Activated naive CD4-positive, alpha-beta T cell (primary cell): ENCODE measurements at places on chromosomes 1 and 21.

GRCh38 chr1:182268669-182269068 lies 122.9 kb downstream of the GLUL start:
- no peak for DNase-seq

- DNase-seq, result no peak
Observed at GRCh38 chr1:55150880-55151588, 64.1 kb downstream of the USP24 start.

DNA sequence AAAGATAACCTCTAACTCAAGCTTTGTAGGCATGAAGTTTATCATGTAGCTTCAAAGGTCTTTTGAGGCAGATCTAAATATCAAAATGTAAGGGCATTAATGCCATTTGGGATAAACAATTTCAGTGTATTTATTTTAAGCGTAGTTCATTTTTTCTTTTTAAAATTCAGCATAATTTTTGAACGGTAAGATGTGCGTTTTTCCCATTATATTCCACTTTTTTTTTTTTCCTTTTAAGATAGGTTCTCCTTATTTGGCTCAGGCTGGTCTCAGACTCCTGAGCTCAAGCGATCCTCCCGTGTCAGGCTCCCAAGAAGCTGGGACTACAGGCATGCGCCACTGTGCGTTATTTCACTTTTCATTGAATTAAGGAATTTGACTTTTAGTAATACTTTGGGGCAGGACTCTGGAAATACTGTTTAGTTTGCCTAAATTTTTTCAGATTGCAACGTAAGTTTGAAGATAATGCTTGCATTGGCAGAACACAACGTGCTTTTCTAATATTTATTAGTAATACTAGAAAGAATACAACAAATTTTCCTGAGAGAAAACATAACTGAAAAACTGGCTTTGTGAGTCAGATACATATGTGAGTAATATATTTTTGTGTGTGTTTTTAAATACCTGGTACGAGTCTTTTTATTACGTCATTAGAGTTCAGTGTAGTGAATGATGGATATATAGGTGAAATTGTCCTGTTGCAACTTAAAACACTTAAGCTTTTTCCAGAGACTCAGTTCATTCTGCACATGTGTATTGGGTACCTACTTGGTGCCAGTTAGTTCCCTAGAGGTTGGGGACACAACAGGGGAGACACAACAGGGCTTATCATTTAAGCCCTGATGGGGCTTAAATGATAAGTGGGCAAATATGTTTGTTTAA lies 2.2 kb downstream of the RALGPS2 start:
- DNase-seq, result no peak

DNA sequence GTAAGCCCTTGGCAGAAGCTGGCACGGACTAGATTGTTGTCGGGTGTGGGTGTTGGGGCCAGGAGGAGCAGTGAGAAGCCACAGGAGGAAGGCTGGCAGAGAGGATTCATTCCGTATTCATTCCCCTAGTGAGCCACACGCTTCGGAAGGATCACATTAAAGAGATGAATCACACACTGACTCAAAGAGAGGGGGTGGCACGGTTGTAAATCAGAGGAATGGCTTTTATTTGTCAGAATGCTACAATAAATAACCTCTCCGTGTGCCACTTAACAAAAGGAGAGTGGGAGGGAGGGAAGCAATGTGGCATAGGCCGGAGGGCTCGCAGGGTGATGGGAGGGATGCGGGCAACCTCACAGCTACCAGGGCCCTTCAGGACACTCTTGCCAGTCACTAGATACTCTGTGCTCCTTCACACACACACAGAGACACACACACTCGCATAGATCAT lies 135.5 kb downstream of the HIVEP3 start:
- DNase-seq, result no peak

DNA sequence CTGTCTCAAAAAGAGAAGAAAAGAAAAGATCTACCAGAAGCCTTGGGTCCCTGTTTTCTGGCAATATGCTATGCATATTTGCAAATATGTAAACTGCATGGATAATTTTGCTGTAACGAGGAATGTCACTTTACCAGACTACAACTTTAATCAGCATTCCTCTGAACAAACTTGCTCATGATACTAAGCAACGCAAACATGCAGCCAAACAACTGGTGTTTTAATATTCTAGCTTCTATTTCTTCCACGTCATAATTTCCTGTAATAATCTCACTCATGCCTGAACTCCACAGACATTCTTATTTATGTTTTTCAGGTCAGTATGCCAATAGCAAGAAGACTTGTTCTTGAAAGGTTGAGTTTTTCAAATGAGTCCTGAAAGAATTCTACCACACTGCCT lies 114.1 kb downstream of the SIM2 start:
- DNase-seq, result no peak

GRCh38 chr21:35075546-35075945 lies 26.4 kb upstream of the RUNX1 start:
- DNase-seq, result no peak

GRCh38 chr1:26305667-26306289 lies 658 bp downstream of the UBXN11 start:
- DNase-seq, result no peak

GRCh38 chr1:31572323-31573104 lies 3.8 kb upstream of the TINAGL1 start:
- no peak for DNase-seq

GRCh38 chr1:27643600-27644368 lies 8.8 kb upstream of the FGR start:
- peak; percentile 58 for DNase-seq

DNA sequence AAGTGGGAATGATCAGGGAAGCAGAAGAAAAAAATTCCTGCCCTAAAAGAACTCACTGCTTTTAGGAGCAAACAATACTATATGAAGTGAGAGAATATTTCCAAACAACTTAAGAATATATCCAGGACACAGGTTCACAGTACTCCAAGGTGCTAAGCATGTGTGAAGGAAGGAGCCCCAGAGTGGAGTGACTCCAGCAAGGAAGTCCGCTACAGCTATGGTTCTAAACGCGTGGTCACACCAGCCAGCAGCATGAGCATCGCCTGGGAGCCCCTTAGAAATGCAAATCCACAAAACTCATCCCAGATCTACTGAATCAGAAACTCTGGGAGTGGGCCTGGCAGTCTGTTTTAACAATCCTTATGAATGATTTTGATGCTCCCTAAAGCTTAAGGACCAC lies 36.1 kb downstream of the GADD45A start:
- DNase-seq, result no peak

DNA sequence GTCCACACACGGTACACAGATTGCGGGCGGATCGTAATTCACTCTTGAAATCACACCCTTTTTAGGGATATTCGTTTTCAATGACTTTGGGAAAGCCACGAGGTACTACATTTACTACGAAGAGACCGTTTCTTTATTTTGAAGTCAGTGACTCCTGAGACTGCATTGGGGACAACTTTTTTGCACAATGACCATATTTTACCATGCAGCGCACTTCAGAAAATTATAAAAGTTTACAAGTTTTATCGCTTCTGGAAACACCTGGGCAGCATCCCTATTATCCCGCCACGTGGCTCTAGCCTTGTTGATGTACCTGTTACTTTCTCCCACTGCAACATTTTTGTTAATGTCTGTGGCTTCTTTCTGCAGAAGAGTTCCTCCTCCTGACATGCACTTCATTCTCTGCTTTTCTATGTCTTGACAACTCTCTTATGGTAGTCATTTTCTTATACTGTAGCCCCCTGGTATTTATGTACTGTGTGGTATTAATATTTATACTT lies 1.3 kb upstream of the AKT3 start:
- no peak for DNase-seq

- no peak for DNase-seq
Observed at GRCh38 chr1:216258856-216259255, 164.4 kb downstream of the USH2A start.

- no peak for DNase-seq
Observed at GRCh38 chr1:14923727-14924452, 229.7 kb upstream of the TMEM51 start.

GRCh38 chr1:211722277-211723175 lies 47.1 kb upstream of the NEK2 start:
- DNase-seq, result no peak

DNA sequence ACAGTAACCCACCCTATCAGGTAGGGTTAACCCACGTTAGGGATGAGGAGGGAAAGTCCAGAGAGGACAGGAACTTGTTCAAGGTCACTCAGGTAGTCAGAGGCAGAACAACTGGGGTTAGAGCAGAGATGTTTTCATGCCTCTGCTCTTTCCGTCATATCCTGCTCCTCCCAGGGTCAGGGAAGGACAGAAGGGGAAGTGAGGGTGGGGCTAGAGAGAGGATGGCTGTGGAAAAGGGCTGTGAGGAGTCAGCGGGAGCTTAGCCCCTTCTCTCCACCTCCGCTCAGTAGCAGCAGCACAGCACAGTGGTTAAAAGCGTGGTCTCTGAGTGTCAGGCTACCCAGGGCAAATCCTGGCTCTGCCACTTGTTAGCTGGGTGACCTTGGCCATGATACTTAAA lies 36.5 kb downstream of the DDX20 start:
- DNase-seq, result no peak
